Lower leg skin (tissue), 4 donors: ENCODE measurements at places on chromosomes 11 and 22. TPM values are rescaled to one million over a fixed set of nuclear protein-coding genes. Genes with fewer than 3 reads are reported as not detected.

The IL17REL gene
- not detected for total RNA-seq

The SLC22A8 gene
- not detected for total RNA-seq

The OR5T2 gene
- not detected for total RNA-seq

The ST14 gene
- 95.0 TPM for total RNA-seq

The CTNND1 gene
- 204 TPM for total RNA-seq

The LGALS12 gene
- 0.84 TPM for total RNA-seq

The BDNF gene
- 1.5 TPM for total RNA-seq

GRCh38 chr11:7901319-7901854, 29.7 kb downstream of the OR10A6 start:
- no peak for DNase-seq

GRCh38 chr11:119339589-119340334, 921 bp downstream of the C1QTNF5 start:
- DNase-seq, result no peak

DNA sequence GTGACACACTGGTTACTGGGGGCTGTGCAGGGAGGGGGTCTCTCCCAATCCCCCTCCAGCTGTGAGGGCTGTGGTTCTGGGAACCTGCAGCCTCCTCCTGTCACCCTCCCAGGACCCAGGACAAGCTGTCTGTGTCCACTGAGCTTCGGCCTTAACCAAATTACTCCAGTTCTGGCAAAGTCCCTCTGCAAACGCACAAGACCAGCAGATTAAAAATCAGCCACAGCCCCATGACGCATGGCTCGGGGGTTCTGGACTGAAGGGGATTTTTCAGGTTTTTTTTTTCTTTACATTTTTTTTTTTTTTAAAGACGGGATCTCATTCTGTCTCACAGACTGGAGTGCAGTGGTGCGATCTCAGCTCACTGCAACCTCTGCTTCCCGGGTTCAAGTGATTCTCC, 32.2 kb upstream of the A4GALT start:
- DNase-seq, result no peak

GRCh38 chr11:97398246-97398645, 1008.4 kb downstream of the JRKL start:
- no peak for DNase-seq

GRCh38 chr11:45079943-45080719, 66.3 kb upstream of the PRDM11 start:
- DNase-seq, result no peak

GRCh38 chr11:79101656-79102055, 339.2 kb downstream of the TENM4 start:
- no peak for DNase-seq

DNA sequence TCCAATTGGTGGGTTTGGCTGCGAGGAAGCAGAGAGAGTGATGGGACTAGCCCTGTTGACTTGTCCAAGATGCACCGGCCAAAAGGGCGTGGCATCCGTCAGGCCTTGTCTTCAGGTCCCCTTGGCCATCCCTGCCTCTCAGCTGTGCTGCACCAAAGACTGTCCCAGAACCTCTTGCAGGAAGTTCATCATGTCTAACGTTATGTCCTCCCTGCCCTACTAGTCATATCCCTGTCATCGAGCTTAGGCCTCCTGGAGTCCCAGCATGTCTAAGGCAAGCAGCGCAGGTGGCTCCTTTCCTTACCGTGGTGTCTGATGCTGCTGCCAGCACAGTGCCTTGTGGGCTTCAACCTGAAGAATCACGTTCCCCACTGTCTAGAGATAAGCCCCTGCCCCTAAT, 51.2 kb downstream of the NECTIN1 start:
- DNase-seq, result no peak

- DNase-seq, result no peak
These were observed 59.1 kb downstream of the IGLL1 start for GRCh38 chr22:23520863-23521440.

DNA sequence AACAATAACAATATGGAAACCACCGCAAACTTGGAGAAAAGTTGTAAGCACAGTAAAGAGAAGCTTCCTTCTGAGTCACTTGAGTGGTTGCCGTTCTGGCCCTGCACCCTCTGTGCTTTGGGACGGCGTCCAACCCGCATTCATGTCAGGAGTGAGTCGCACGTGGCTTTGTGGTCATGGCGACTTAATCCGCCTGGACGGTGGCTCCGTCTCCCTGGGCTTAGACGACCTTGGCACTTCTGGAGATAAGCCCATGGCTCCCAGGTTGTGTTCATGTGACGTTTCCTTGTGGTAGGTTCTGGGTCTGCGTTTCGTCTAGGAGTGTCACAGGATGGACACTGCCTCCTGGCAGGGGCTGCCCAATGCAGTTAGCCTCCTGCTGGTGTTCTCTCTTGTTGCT, 40.5 kb downstream of the TPCN2 start:
- DNase-seq, result no peak

DNA sequence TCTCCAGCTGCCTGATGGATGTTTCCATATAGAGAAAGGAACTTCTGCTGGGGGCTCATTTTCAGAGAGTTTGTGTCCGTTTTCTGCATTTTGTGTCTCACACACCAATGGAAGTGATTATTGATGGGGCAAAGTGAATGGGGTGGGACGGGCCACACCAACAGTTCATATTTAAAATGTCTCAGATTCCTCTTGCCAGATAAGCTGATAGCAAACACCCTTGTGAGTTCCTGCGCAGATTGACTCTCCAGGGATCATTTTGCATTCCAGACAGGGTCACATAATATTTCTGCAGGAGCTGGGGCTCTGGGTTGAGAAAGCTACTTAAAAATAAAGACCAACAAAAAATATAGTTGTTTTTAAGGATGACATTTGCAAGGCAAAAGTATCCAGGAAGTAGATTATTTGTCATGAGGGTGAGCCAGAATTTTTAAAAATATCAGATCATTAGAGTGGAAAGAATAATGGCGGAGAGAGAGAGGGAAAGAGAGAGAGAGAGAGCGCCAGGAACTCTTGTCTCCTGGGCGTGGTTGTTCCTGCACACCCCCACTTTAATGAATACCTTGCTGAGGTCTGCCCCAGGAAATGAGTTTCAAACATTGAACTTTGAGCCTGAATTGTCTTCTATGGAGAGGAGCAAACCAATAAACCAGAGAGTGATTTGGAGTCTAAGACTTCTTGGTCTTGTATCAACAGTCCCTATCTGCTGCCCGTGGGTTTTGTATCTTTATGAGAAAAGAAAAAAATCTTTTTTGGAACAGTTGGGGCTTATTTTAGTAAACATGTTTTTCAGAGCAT, 33.3 kb downstream of the MICAL2 start:
- DNase-seq, result no peak
